ENCODE measurements at places on chromosomes 16 and 17.
A peak's percentile ranks its signal among the peaks of the same experiment; 100 is the strongest.

- no peak for DNase-seq
These were observed 42.8 kb downstream of the KANSL1 start for GRCh38 chr17:46150216-46150963.

DNA sequence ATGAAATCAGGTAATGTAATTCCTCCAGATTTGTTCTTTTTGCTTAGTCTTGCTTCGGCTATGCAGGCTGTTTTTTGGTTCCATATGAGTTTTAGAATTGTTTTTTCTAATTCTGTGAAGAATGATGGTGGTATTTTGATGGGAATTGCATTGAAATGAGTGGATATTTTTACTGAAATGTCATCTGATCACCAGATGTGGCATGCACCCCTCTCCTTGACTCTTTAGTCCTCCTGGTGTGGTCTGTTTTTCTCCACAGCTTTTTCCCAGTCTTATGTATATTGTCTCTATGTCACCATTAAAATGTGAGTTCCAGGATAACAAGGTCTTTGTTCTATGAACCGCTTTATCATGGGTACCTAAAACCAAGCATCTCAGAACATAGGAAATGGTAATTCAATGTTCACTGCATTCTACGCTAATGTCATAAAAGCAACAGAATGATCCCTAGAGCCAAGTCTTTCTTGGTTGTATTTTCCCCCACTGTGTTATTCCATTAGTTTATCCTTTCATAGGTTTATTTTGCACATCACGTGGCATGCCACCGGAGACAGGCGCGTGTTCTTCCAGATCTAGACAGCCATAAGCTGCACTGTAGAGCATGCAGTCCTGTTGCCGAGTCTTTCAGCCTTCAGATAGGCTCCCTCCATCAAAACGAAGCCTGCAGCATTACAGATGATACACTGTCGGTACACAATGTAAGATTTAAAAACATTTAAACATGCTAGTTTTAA lies 172.5 kb downstream of the RPTOR start:
- no peak for DNase-seq

DNA sequence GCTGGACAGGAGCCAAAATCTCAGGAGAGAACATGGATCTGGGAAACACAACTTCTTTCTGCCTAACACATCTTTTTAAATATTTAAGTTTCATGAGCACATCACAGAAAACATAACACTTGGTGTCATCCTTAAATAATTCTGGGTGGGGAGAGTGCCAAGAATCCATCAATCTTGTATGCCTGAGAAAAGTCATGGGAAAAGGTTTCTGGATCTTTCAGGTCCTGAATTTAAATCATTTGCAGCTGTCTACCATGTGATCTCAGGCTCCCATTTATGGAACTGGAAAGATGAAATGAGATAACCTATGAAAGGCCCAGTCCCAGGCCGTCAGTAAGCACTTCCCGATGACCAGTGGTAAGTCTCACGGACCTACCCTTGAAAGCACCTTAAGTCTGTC lies 15.1 kb downstream of the CDH11 start:
- DNase-seq, result no peak

DNA sequence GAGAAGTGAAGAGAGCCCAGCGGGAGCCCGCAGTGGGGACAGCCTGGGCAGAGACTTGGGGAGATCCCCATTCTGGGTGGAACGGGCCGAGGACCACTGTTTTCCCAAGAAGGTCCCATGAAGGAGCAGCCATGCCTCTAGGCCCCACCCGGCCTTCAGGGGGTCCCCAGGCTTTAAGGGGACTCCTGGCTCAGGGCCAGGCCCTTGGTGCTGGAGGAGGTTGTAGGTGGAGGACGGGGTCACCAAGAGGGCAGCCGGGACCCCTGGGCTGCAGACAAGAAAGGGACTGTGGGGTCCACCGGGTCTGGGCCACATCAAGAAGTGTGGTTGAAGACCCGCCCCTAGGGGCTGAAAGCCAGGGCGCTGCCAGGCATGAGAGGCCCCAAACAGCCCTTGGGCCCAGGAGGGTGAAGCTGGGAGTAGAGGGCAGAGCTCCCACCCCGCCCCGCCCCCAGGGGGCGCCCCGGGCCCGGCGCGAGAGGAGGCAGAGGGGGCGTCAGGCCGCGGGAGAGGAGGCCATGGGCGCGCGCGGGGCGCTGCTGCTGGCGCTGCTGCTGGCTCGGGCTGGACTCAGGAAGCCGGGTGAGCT lies at the start of gene PRSS21:
TSS of gene PRSS21 (plus strand) at position 487 of the 589 bp plus-strand sequence. CDS start at position 519, 32 bp downstream.
- DNase-seq, result peak; percentile 67

DNA sequence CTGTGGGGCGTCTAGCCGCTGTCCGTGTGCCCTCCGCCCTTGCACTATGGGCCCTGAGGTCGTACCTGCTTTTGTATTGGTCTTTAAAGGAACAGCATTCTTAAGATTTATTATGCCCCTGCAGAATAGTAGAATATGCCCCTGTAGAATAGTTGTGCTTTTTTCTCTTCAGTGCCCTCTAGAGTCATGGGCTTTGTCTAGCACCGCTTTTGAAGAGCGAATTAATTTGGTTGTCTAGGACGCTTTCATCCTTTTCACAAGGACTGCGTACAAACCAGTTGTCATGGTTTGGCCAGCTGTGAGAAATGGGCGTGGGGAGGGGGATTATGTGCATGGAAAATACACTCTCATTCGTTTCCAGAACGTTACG lies 621 bp downstream of the CEP95 start:
- DNase-seq, result no peak

GRCh38 chr16:72311426-72311825 lies 139.5 kb upstream of the PMFBP1 start:
- DNase-seq, result no peak

DNA sequence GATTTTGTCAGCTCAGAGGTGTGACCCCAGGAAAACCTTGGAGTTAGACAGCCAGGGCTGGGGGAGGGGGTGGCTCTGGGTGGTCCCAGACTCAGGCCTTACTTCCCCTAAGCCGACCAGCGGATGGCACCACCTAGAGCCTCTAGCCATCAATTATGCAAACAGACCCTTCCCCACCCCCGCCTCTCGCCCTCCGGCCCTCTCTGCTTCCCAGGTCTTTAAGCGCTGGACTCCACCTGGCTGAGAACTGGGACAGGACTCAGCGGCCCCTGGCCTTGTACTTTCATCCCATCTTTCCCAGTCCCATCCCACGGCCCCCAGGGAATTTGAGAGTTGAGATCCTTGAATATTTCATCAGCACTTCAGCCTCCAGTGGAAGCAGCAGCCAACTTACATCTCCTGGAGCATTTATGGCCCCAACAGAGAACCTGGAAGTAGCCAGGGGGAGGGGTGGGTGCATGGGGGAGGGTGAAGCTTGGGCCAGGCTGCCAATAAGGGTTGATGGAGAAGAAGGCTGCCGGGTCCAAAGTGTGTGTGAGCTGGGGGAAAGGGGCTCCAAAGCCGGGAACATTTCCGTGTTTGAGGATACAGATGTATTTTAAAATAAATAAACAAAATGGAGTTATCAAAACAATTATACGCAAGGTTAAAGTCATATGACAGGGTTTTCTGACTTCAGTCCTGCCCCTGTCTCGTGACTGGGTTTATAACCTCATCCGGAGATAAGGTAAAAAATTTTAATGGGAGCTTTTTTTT lies 7.5 kb upstream of the JUP start:
- peak; percentile 83 for DNase-seq

- no peak for DNase-seq
These were observed 89.8 kb upstream of the CES5A start for GRCh38 chr16:55964923-55965475.

DNA sequence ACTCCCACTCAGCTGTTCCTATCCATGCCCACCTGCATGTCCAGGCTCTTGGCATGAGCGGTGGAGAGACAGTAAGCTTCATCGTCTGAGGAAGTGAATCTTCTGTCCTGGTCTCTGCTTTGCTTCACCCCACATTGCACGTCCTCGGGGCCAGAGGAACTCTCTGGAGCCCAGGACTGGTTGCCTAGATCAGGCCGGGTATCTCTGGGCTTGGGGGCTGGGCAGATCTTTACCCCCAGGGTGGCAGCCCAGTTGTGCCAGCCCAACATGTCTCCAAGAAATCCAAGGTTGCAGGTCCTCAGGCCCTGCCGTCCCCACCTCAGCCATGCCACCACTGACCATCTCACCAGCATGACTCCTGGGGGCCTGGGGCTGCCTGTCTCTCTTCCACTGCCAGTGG lies 58.3 kb downstream of the BEAN1 start:
- no peak for DNase-seq

DNA sequence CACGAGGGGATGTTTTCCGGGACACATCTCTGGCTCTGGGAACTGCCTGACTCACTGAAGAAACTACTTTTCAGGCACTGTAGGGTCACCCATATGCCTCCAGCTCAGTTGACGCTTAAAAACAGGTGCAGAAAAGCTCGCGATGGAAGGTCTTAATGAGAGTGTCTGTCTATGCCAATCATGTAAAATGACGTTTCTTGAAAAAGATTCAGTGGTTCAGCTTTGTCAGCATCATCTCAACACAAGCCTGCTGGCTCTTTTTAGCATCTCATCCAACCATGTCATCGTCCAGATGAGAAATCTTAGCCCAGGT lies 27.5 kb downstream of the OR1D5 start:
- DNase-seq, result no peak

DNA sequence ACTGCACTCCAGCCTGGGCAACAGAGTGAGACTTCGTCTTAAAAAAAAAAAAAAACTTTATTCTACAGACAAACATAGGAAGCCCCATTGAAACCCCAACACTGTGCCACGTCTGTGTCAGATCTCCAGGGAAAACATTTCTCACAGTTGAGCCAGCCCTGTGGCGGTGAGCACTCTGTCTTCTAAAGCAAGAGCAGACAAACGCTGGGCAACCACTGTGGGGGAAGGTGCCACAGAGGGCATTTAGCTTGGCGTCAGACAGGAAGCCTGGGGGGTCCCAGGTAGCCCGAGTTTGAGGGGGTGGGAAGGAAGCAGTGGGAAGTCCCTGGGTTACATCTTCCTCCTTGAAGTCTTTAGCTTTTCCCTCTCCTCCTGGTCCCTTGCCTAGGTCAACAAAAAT lies 16.0 kb downstream of the C17orf100 start:
- no peak for DNase-seq

- DNase-seq, result peak; percentile 29
These were observed 115.2 kb upstream of the NETO2 start for GRCh38 chr16:47258874-47259461.

DNA sequence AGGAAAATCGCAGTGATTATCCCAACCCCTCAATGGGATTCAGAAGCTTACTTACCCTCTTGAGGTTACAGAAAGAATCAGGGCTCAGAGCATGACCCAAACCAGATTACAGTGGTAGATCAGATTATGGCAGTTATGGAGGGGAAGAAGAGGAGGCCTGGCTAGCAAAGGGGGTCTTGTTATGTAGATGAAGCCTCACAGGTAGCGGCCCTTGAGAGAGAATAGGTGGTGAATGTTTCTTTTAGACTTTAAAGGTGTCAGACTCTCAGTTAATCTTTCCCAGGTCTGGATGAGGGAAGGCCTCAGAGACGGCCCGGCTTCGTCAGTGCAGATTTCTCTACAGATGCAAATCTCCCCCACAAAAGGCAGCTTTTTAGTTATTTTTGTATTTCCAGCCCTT lies 15.6 kb downstream of the RNF112 start:
- DNase-seq, result no peak

- DNase-seq, result no peak
These were observed 6.3 kb downstream of the TBC1D16 start for GRCh38 chr17:80029258-80029974.

GRCh38 chr16:17272716-17273115 lies 198.0 kb downstream of the XYLT1 start:
- no peak for DNase-seq
